ENCODE measurements at places on chromosomes 2 and 18.
A peak's percentile ranks its signal among the peaks of the same experiment; 100 is the strongest.

DNA sequence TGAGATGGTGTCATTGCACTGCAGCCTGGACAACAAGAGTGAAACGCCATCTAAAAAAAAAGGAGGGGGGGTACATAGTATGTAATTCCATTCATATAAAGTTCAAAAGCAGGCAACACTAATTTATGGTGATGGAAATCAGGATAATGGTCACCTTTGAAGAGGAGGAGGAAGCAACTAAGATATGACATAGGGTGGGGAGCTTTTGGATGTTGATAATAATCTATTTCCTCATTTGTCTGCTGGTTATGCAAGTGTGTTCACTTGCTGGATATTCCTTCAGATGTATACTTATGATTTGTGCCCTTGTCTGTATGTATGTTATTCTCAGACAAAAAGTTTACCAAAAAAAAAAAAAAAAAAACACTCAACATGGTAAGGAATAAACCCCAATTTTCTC is 28.6 kb upstream of the ATIC start:
- no peak for DNase-seq

DNA sequence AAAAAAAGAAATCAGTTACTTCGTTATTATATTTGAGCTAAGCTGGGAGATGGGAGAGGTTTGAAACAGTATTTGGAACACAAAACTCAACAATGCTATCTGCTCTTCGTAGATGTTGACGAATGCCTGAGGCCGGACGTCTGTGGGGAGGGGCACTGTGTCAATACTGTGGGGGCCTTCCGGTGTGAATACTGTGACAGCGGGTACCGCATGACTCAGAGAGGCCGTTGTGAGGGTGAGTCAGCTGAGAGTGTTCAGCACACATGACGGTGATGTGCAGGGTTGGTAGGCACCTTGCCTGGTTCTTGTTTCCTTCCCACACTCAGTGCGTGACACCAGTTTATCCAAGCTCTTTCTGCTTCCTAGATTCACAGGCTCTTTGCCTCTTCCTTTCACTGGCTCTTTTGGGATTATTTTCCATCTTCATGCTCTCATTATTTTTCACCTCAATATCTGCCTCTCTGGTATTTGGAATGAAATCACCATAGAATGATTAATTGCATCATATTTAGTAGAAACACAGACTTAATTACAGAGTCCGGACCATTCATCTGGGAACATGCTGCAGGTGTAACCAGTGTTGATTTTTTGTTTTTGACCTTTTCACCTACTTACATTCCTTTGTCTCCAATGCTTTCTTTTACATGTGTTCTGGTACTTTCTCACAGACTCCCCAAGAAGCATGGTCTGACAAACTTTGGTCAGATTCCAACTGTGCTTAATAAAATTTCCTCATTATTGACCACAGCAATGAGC is 200.6 kb upstream of the RASGRP3 start:
- peak; percentile 69 for DNase-seq

- DNase-seq: no peak
These were observed 4.9 kb upstream of the CHN1 start for GRCh38 chr2:175009917-175010621.

DNA sequence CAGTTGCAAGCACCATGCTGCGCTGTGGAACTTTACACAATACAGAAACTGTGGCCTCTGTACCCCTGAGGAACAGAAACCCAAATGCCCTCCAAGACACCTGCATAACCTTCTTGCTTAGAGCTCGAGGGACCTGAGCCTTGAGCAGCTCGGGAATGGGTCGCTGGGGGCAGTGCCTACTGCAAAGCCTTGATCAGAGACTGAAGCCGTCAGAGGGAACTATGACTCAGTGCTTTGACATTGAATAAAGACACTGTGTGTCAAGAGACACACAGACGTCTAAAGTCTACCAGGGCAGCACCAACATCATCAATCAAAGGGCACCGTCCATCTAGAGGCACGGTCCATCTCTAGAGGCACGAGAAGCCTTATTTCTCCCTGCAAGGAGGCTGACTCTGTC is 30.6 kb downstream of the GPR45 start:
- DNase-seq: no peak
